ENCODE measurements at places on chromosomes 12 and 14. TPM values are rescaled to one million over a fixed set of nuclear protein-coding genes. Genes with fewer than 3 reads are reported as not detected.

DNA sequence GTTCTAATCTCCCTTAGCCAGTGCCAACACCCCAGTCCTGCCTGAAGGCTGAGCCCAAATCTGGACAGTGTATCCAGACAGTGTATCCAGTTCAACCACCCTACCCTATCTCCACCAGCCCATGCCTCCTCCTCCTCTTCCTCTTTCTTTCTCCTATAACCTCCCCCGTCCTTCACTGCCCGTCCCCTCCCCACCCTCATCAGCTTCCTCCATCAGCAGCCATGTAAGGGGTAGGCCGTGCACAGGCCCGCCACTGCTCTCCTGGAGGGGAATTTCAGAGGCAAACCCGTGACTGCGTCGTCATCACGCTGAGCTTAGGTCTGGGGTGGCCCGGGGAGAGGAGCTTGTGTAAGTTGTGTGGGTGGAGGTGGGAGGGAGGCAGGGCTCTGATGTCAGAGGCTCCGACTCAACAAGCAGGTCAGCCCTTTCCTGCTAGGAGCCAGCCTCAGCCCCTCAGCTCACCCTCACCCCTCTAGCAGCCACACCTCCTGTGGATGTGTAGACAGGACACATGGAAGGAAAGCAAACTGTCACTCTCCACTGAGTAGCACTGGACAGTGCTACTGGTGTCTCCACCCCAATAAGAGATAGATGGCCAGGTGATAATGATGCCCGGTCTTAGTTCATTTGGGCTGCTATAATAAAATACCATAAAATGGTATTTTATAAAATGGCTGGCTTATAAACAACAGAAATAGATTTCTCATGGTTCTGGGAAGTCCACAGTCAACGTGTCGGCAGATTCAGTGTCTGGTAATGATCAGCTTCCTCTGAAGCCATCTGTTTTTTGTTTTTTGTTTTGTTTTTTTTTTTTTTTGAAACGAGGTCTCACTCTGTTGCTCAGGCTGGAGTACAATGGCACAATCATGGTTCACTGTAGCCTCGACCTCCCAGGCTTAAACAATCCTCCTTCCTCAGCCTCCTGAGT is 50.5 kb downstream of the IRF2BPL start:
- DNase-seq = no peak

DNA sequence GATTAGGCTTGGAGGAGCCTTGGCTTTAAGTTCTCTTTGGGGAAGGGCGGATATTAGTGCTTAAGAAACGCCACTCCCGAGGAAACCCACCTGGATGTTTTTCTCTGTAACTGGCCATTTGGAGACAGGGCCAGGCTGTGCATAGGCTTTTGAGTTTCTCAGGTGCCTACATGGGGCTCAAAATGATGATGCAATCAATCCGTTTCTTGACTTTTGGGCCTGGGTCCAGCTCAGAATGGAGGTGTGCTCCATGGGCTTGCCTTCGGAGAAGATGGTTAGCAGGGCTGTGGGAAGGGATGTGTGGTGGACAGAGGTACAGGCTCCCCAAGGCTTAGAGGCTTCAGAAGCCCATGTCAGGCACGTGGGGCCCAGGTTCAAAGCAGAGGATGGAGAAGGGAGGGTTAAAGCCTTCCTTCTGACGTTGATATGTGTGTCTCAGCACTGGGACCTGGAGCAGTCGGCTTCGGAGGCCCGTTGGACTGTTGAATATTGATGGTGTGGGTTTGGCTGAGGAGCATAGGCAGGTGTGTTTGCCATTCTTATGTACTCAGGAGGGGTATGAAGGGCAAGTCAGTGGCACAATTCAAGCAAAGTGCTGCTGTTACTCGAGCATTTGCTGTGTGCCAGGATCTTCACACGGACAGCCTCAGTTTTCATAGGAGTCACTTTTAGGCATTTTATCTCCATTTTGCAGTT is 82.8 kb downstream of the SLC25A47 start:
- DNase-seq = no peak

DNA sequence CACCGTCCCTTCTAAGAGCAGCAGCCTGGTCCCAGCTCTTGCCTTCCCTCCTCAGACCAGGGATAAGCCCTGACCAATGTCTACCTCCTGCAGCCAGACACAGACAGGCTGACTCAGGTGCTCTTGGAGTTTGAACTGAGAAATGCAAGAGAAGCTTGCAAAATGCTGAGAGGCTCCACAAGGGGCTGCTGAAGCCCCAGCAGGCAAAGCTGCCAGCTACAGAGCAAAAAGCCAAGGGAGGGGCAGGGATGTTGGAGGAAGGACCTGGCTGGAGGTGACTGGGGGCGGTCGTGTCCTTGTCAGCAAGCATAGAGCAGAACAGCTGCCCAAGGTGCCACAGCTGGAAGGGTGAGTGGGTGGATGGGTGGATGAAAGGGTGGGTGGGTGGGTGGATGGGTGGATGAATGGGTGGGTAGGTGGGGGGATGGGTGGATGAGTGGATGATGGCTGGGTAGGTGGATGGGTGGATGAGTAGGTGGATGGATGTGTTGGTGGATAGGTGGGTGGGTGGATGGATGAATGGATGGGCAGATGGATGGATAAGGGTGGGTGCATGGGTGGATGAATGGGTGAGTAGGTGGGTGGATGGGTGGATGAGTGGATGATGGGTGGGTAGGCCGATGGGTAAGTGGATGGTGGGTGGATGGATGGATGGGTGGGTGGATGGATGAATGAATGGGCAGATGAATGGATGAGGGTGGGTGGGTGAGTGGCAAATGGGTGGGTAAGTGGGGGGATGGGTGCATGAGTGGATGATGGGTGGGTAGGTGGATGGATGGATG is 4.0 kb upstream of the INF2 start:
- no peak for DNase-seq

OXA1L gene
- total RNA-seq = 146 TPM

AHNAK2 gene
- total RNA-seq = 25.0 TPM

HSPA2 gene
- 16.5 TPM for total RNA-seq
